Fibroblast of skin of right quadriceps (primary cell): ENCODE measurements at places on chromosomes 5 and 9.

DNA sequence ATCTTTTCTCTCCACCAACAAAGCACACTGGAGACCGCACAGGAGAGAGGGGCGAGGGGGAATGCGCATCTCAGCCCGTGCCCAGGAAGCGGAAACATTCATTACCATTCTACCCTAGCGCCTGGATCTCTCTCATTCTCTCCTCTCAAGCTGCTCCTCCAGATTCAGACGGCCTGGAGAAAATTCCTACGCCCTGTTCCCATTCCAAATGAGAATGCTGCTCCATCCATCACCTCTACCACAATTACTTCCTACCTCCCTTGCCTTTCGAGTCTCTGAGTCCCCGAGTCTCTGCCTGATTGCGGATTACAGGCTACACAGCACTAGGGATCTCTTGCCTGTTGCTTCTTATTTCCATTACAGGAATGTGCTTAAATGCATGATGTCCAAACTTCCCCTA is 6.7 kb downstream of the DDX31 start:
- DNase-seq, result no peak

DNA sequence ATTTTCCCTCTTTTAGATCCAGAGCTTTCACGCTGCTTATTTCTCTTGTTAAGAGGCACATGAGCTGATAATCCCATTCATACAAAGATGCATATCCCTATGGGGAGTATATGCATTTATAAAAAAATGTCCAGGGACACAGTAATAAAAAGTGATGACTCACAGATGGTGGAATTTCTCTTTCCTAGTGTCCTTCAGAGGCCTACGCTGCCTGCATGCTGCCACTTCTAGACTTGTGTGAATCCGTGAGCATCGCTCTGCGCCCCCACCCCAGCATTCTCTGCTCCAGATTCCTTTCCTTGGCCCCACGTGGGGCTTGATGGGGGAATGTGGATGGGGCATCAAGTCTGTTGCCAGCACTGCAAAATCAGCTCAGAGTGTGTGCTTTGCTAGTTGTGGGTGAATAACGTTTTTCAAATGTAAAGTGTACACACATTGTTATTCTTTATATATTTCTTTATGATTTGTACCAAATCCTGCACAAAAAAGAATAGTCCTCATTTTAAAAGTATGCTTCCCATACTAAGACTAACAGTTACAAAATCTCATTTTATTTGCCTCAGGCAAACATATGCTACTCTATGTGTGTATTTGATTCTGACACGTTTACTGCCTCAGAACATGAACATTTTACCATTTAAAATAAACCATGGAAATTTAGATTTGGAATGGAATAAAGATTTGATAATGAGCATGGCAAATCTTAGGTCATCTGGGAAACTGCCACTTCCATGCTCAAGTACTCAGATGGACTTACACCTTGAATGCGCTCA is 22.4 kb upstream of the RASGRF2 start:
- peak; percentile 64 for DNase-seq

DNA sequence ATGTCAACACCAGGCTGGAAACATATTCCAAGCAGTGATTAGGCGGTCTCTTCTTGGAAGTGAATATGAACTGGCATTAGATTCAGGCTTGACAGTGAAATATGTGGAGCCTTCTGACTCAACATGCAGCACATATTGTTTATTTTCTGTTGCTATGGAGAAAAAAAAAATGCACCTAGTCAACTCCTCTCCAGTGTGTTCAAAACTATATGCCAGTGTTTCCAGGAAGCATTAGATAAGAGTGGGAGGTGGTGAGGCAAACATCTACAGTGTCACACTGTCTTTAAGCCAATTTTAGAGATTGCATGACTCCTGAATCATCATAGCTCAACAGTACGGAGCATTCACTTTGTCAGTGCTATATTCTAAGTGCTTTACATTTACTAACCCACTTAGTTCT is 117.9 kb downstream of the HCN1 start:
- no peak for DNase-seq

GRCh38 chr9:90810691-90811090 is 9.1 kb downstream of the SYK start:
- no peak for DNase-seq

- DNase-seq, result peak; percentile 56
Measured at GRCh38 chr5:137629646-137630045, 106.2 kb downstream of the KLHL3 start.

DNA sequence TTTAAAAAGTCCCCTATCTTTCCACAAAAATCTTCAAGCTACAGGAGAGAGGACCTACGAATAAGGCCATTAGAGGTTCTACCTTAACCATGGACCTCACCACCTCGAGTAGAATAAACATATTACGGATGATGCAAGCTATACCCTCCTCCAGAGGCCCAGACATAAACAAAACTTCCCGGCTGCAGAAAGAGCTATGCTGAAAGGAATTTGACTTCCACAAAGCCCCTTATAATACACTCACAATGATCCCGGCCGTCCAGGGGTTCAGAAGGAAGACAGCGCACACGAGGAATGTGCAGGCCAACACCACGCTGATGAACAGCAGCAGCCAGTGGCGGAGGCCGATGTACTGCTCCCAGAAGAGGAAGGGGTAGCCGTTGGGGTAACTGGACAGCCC is 59.0 kb downstream of the PTCH1 start:
- peak; percentile 19 for DNase-seq

DNA sequence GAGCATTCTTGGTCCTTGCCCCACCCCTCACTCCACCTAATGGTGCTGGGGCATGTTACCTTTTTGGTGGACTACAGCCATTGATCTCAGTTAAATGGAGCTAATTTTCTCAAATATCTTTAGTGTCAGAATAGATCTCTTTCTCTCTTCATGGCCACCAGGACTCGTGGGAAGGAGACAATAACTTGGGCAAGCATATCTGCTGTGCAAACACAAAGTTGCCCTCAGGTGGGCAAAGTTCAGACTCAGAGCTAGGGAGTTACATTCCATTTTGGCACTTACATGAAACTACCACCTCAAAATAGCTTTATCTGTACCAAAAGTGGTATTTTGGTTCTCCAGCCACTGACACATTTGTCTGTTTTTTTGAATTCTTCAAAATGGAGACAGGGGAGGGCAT is 671.9 kb upstream of the KLF4 start:
- DNase-seq, result no peak

- DNase-seq, result no peak
Measured at GRCh38 chr5:14155075-14155474, 11.9 kb downstream of the TRIO start.

DNA sequence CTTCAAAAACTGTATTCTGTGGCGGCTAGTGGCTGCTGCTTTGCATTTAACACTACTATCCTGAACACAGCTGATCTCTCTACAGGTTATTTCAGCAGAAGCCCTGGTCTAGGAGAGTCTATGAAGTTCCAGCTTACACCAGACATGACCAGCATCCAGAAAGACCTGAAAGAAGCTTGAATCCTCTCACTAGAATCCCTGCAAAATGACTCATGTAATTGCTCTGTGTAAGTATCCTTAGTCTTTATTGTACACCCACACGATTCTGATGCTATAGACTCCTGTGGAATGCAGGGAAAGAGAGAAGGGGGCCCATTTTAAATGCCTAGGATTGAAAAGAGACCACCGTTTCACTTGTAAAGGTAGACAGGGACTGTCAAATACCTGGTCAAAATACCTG is 859 bp upstream of the GRIA1 start:
- peak; percentile 79 for DNase-seq

DNA sequence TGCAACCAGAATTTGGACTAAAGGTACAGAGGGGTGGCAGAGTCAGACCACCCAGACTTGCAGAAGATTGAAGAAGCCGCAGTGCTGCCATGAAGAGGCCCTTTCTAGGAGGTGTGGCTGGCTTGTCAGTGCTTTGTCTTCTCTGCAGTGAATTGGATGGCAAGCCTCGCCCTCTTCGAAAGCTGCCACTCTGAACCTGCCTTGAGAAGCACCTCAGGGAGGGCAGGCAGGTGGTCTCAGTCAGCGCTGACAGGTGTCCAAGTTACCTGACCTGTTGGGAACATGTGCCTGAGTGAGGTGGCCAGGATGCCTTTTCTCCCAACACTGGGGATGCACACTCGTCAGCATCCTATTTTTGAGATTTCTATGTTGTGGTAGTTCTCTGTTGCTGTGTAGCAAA is 6.2 kb downstream of the TENT4A start:
- no peak for DNase-seq

DNA sequence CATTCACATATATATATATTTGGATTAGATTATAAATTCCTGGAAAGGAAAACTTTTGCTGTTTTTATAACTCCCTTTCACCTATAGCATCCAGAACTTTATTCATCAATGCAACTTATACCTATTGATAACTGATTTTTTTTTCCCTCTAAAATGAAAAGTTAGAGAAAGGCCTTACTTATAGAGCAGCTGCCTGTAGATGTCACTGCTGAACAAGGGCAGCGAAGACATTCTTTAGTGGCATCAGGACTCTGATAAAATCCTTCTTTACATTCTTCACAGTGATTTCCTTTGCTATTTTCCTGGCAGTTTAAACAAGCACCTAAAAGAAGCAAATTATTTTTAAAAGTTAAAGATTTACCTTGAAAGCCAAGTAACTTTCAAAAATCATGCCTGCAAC is 32.3 kb upstream of the CDK5RAP2 start:
- DNase-seq, result no peak

GRCh38 chr9:15058236-15058635 is 148.0 kb upstream of the FREM1 start:
- DNase-seq, result no peak

DNA sequence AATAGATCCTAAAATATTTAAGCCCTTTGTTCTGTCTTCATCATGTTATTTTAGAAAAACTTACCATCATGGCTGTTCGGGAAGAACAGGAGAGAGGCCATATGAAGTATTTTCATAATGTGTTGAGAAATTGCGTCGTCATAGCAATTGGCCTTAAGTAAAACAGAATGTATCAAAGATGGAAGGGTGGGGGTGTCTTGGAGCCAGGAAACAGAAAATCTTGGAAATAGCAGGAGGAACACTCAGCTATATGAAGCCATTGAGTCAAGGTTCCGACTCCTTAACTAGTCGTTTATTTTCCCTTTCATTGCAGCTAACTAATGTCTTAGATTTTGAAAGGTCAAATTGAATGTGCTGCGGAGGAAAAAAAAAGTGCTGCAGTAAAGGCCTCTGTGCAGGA is 1.3 kb downstream of the SPTAN1 start:
- DNase-seq, result peak; percentile 73

- peak; percentile 22 for DNase-seq
Measured at GRCh38 chr9:87880116-87880515, 2.6 kb upstream of the SPATA31E1 start.

- DNase-seq, result peak; percentile 39
Measured at GRCh38 chr5:142720641-142721271, 34.9 kb upstream of the FGF1 start.

DNA sequence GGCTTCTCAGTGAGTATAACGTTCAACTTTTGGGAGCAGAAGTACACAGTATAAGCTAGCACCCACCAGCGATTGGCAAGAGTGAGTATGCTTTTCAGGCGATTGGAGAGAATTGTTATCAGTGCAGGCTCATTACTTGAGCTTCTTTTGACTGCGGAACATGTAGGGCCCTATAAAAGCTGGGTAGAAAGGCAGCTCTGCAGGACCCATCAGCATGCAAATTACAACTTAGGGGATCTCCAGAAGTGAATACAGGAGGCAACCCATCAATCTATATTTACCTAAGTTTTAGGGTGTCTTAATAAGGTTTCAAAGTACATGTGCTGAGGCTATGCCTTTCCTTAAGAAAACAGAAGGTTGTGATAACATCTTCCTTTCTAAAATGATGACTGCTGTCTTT is 225.0 kb downstream of the MLLT3 start:
- no peak for DNase-seq

- DNase-seq, result peak; percentile 81
Measured at GRCh38 chr9:117093891-117094844, 320.7 kb downstream of the ASTN2 start.

DNA sequence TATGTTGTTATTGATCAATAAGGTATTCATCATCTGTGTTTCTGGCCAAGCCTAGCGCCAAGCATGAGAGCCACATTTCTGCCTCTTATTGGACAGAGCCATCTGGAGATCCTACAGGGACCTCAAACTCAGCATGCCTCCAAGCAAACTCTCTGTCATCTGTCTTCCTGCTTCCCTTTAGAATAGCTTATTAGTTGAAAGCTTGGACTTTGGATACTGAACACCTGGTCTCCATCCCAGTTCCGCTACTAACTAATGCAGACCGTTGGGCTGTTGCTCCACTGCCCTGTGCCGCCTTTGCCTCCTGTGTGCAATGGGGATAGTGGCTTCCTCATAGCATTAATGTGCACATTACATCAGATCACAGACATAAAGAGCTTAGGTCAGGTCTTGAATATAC is 65.5 kb downstream of the MAP1B start:
- no peak for DNase-seq

- no peak for DNase-seq
Measured at GRCh38 chr5:112084149-112084548, 327.2 kb upstream of the NREP start.

GRCh38 chr5:61344187-61344944 is 12.3 kb downstream of the ZSWIM6 start:
- DNase-seq, result no peak

- no peak for DNase-seq
Measured at GRCh38 chr5:11426442-11426841, 477.8 kb downstream of the CTNND2 start.

GRCh38 chr9:112338561-112338960 is 5.1 kb upstream of the PTBP3 start:
- peak; percentile 68 for DNase-seq

GRCh38 chr5:92962752-92963151 is 618.3 kb downstream of the NR2F1-AS1 start:
- DNase-seq, result no peak

DNA sequence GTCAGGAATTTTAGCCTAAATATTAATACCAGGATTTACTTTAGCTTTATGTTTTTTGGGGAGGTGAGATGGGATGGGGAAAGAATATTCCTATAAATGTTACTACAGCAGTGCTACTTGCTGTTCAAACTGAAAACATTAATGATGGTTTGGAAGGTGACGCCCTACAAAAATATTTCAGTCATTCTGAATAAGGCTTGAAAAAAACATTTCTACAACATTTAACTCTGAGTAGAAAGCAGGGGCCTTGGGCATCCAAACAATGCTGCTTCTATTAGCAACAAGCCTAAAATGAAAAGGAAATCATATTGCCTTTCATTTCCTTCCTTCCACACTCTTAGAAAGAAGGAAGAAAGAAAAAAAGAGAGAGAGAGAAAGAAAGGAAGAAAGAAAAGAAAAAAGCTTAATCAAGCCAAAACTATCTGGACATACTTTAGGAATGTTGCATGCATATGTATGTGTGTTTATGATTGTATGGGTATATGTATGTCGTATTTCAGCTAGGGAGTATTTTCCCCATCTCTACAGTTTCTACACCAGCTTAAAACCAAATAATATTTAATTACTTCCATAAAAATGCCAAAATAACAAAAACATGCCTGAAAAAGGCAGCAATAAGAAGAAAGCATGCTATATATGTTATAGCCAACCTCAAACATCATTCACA is 16.3 kb upstream of the DAB2 start:
- no peak for DNase-seq

DNA sequence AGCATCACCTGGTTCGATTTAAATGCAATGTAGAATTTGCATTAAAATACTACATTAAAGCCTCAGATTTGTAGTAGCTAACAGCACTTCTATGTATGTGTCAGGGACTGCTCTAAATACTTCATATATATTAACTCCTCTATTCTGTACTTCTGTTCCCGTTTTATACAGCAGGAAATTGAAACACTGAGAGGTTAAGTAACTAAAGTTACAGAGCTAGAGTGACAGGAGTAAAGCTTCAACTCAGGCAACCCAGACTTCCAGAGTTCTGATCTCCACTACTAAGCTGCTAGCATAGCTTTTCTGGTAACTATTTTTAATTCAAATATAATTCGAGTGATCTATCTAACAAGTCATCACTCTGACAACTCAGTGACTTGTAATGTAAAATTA is 619 bp upstream of the APC start:
- DNase-seq, result no peak

- DNase-seq, result no peak
Measured at GRCh38 chr9:90801241-90801972, at the start of gene SYK. SYK (plus strand) TSS chr9:90801819; CDS start chr9:90843899, 42,080 bp downstream.
